NCI-H446 treated with DMSO at 0.1 percent for 48 hours (cell line): ENCODE measurements at places on chromosomes 7 and 10.

- no peak for DNase-seq
These were observed 2.7 kb upstream of the HOXA11 start for GRCh38 chr7:27187475-27188385.

DNA sequence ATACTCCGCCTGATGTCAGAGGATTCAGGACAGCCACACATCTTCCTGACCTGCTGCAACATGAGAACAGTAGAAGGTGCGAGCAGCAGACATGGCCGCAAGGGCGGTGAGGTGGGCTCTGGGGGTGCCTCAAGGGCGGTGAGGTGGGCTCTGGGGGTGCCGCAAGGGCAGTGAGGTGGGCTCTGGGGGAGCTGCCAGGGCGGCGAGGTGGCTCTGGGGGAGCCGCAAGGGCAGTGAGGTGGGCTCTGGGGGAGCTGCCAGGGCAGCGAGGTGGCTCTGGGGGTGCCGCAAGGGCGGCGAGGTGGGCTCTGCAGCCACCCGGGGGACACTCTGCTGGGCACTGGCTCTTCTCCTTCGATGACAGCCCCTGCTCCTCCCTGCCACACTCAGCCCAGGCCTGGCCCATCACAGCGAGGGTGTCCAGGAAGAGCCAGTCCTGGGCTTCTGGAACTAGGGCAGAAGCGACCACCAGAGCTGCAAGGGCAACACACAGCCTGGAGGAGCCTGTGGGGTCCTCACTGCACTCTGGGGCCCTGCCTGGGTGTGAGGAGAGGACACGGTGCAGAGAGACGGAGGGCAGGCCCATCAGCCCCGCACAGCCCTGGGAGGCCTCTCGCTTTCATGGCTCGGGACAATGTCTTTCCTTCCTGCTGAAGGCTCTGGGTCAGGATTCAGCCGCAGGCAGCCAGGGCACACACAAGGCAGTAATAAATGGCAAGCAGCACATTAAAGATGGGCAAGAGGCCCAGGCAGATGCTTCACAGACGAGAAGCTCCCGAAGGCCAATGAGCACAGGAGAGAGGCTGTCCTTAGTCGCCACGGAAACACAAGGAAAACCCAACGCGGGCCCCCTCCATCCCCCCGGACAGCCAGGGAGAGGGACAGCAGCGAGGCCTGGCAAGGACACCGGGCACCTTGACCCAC lies 42.5 kb downstream of the STK32C start:
- DNase-seq: no peak

- DNase-seq: no peak
These were observed 47.5 kb downstream of the FAM53B start for GRCh38 chr10:124696446-124697392.

DNA sequence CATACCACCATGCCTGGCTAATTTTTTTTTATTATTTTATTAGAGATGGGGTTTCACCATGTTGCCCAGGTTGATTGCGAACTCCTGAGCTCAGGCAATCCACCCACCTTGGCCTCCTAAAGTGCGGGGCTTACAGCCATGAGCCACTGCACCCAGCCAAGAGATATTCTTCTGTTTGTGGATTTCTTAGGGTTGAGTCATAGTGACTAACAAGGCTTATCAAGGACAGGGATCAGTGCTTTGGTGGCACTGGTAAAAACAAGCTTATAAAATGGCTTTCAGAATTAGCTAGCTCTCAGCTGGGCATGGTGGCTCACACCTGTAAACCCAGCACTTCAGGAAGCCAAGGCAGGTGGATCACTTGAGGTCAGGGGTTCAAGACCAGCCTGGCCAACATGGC lies 122.4 kb downstream of the ZNF248 start:
- DNase-seq: no peak

DNA sequence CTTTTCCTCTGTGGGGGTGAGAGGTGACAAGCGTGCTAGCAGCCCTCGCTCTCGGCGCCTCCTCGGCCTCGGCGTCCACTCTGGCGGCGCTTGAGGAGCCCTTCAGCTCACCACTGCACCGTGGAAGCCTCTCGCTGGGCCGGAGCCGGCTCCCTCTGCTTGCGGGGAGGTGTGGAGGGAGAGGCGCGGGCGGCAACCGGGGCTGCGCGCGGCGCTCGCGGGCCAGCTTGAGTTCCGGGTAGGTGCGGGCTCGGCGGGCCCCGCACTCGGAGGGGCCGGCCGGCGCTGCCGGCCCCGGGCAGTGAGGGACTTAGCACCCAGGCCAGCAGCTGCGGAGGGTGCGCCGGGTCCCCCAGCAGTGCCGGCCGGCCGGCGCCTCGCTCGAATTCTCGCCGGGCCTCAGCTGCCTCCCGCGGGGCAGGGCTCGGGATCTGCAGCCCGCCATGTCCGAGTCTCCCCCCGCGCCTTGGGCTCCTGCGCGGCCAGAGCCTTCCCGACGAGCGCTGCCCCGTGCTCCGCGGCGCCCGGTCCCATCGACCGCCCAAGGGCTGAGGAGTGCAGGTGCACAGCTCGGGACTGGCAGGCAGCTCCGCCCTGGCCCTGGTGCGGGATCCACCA lies 352.8 kb upstream of the PODXL start:
- DNase-seq: no peak

DNA sequence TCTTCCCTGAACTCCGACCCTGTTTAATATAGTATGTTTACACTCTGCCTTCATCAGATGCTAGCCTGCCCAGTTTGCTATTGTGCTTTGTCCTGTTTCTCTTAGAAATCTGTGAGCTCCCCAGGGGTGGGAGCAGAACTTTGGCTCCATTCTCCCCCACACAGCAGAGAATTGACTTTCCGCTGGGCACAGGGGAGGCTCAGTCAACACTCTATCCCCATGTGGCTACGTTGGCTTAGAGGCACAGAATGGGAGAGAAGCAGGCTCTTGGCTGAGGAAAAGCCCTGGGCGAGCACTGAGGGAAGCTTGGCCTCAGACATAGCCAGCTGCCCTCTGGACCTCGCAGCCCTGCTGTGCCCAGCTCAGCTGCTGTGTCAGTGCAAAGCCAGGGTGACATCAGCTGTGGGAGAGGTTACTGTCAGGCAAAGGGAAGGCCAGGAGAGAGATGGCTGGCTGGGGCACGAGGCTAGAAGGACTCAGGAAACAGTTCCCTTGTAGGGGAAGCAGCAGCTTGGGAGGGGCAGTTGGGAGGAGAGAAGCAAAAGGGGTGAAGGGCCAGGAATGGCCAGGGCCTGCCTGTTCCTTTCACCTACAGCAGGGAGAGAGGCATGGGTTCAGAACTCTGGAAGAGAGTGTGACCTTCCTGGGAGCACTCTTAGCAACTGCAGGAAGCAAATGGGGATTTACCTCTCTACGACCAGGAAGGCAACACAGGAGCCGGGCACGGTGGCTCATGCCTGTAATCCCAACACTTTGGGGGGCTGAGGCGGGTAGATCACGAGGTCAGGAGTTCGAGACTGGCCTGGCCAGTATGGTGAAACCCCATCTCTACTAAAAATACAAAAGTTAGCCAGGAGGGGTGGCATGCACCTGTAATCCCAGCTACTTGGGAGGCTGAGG lies 5.8 kb upstream of the SCD start:
- DNase-seq: no peak

DNA sequence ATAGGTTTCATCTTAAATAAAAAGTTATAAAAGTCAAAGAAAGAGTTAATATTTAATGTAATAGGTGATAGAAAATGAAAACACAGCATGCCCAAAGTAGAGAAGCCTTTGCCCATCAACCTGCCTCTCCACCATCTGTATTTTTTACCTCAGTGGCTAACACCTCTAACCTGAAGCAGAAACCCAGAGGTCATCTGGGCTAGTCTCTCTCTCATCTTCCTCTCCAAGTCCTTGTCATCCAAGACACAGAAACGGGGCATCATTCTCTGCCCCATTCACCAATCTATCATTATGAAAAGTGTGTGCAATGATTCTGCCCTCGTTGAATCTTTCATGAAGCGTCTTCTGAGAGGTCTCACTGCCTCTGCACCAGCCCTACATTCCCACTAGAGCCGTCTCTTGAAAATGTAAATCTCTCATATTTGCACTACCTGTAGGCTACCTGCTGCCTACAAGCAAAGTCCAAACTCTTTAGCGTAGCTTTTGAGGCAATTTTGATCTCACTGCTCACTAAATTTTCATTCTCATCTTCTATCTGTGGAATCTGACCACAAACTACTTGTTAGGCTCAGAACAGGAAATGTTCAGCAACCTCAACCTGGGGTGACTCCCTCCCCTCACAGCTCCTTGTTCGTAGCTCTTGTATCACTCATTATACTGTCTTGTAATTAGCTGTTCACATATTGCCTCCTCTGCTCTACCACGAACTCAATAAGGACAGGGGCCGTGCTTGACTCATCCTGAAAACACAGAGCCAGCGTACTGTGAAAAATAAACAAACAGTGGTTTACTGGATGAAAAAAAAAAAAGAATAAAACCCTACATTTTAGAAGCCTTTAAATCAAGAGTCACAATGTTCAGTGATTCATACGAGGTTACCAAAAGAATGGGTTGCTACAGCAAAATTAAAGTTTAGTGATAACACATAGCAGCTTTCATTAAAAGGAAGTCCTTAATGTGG lies 83.1 kb downstream of the CTNNA3 start:
- DNase-seq: no peak

DNA sequence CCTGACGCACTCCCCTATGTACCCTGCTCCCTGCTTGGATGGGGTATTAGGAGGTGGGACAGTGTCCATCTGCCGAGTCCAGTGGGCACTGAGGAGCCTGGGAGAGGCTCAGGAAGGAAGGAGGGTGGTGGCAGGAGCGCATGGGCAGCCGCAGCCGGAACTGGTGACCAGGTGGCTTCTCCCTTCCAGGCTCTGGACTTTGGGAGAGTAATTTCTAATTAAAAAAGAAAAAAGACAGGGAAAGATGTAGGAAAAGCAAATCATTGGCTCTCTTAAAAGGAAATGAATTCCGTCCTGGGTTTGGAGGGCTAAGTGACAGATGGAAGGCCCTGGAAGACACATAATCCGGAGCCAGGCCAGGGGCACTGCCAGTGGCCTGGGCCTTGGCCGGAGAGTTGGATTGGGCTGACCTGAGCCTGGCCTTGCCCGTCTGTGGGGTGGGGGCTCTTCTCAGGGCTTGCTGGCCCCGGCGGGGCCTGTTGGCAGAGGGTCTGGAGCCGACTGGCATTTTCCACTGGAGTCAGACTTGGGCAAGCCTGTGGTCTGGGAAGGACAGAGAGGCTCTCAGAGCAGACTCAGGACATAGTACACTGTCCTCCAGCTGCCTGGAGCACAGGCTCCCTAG lies 63.0 kb downstream of the NEURL1 start:
- no peak for DNase-seq

- no peak for DNase-seq
These were observed 72.5 kb downstream of the TAF3 start for GRCh38 chr10:7890781-7891180.

DNA sequence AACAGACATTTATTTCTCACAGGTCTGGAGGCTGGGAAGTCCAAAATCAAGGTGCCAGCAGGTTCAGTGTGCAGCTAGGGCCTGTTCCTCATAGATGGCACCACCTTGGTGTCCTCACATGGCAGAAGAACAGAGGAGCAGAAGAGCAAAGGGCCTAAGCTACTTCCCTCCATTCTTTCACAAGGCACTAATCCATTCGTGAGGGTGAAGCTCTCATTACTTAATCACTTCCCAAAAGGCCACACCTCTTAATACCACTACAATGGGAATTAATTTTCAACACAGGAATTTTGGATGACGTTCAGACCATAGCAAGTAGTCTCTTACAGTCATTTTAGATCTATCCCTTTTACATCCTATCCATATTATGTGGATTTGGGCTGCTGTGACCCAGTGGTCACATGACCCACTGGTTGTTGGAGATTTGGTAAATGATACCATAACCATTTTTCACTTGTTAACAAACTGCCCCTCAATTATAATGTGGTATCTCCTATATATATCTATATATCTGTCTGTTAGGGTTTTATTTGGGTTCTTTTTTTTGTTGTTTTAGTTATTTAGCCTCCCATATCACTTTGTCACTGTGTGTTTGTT lies 63.4 kb downstream of the BBS9 start:
- DNase-seq: no peak

- DNase-seq: no peak
These were observed 59.7 kb downstream of the TLL2 start for GRCh38 chr10:96453856-96454583.
